Activated CD8-positive, alpha-beta memory T cell treated with anti-CD3 and anti-CD28 coated beads for 1 hour (primary cell): ENCODE measurements at places on chromosomes 2 and 18.

DNA sequence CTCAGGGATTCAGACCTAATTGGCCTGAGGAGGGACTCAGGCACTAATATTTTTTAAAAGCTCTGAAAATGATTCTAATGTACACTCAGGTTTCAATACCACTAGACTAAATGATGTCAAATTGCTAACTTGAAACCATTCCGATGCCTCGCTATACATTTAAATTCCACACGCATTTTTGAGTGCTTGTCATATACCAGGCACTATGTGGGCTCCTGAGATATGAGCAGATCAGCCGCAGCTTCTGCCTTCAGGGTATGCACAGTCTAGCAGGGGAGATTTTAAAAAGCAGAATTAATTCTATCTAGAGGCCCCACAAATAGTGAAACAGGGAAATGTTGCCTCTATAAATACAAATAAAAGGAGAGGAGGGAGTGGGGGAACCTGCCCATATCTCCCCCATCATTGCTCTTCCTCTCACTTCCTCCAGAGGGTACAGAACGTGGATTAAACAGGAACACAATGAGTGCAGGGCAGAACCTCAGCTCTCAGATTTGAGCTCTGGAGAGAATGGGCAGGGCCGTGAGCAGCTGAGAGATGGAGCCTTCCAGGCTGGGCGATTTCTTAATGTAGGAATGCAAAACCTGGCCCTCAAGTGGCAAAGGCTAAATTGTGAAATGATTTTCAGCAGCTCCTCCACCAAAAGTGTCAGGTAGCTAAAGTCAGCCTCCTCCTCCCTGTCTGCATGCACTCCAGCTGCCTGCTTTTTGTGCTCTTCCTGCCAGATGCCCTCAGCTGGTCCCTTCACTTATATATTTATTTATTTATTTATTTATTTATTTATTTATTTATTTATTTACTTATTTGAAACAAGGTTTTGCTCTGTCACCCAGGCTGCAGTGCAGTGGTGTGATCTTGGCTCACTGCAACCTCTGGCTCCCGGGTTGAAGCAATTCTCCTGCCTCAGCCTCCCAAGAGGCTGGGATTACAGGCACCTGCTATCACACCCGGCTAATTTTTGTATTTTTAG is 24.6 kb upstream of the LBH start:
- no peak for DNase-seq

DNA sequence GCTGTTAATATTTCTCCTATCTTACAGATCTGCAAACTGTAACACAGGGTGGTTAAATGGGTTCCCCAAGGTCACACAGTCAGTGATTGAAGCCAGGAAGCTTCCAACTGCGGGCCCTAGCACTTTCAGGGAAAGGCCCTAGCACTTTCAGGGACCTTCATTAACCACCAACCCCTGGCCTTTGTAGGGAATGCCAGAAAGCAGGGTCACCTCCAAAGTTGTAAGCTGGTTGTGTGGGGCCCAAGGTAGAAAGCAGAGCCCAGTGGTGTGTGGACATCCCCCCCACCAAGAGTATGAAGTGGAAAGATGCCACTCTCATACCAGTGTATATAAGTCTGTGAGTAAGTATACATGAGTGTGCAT is 4.4 kb downstream of the DLX2 start:
- DNase-seq: no peak

GRCh38 chr2:152425765-152426727 is 91.1 kb downstream of the FMNL2 start:
- DNase-seq: no peak

DNA sequence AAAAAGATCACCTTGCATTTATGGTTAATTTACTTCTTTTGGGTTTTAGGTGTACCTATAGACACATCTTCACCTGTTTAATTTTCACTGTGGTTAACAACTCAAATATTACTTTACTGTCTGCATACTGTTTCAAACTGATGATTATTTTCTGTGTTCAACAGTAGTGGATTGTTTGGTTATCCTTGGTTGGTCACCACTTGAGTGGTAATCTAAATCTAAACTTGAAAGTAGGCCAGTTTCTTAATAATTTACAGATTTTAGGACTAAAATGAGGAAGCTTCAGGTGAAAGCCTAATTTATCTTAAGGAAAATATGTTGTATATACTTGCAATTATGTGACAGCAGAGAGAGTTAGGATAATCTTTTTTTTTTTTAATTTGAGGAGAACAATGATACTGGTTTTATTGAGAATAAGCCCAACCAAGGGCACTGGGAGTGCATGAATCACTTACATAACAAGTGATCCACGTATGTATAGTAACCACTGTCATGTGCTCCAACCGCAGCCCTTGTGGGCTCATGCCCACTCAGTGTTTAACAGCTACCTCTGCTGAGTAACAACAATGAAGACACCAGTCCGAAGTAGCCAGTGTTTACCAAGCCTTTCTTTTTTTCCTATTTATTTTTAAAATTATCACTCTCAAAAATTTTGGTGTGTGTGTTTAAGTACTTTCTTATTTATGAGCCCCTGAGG is 31.0 kb upstream of the WDSUB1 start:
- no peak for DNase-seq

- no peak for DNase-seq
Observed at GRCh38 chr18:46772357-46772756, 15.5 kb upstream of the ST8SIA5 start.

DNA sequence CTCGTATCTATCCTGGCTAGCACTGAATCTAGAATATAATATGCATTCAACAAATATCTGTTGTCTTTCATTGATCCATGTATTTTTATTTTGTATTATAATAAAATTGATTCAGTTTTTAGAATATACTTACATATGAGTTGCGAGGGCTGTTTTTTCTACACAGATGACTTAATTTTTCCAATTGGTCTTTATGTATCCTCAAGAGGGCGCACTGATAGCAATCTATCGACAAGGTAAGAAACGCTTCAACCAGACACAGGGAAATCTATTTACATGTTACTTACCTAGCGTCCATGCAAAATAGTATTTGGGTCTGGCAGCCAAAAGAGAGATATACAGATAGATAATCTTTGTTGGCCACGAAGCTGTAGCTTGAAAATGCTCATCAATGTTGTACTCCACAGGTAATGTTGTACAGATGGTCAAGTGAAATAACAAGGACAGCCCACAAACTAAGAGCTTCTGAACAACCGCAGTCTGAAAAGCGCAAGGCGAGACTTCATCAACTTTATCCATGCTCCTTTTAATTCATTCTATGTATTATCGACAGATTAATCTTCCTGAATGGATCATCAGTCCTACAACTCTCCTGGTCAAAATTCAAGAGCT is 35.5 kb upstream of the KIDINS220 start:
- DNase-seq: no peak

GRCh38 chr2:36489281-36489680 is 108.7 kb downstream of the FEZ2 start:
- no peak for DNase-seq

GRCh38 chr2:232795920-232796319 is 19.6 kb upstream of the KCNJ13 start:
- no peak for DNase-seq

GRCh38 chr2:107064750-107065149 is 178.8 kb upstream of the ST6GAL2 start:
- no peak for DNase-seq

DNA sequence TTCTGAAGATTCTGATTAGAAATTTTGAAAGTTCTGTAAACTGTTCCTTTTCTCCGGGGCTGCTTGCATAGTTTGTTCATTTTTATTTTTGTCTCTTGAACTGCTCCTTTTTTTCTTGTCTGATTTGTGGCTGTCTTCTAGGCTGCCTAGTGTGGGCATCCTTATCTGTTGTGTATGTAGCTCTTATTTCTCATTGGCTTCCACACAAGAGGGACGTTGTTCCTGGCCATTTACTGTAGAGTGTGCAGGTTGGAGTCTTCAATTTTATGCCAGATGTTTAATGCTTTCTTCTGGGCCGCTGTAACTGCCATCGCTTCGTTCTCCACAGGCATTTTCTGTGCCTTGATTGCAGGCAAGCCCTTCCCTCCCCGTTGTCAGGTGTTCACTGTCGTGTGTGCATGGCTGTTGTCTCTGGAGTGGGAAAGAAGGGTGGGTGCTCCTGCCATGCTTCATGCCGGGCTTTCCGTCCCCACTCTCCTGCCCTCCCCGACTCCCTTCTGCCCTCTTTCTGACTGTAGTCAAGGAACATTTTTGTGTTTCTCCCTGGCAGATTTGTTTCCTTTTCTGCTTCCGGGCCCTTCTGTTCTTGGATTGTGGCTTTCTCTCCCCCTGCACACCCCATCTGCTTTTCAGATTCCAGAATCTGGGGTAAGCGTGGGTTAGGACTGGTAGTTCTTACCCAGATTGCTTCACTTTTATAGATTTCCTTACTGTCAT is 15.5 kb downstream of the CEP192 start:
- DNase-seq: no peak

- no peak for DNase-seq
Observed at GRCh38 chr2:42223855-42224268, 54.7 kb downstream of the EML4 start.

- DNase-seq: no peak
Observed at GRCh38 chr2:180572346-180572745, 408.1 kb upstream of the UBE2E3 start.

GRCh38 chr2:190469771-190470170 is 61.6 kb downstream of the MFSD6 start:
- DNase-seq: no peak

- no peak for DNase-seq
Observed at GRCh38 chr2:184859187-184859586, 260.9 kb downstream of the ZNF804A start.

- DNase-seq: no peak
Observed at GRCh38 chr2:214604861-214605260, 194.0 kb downstream of the VWC2L start.

DNA sequence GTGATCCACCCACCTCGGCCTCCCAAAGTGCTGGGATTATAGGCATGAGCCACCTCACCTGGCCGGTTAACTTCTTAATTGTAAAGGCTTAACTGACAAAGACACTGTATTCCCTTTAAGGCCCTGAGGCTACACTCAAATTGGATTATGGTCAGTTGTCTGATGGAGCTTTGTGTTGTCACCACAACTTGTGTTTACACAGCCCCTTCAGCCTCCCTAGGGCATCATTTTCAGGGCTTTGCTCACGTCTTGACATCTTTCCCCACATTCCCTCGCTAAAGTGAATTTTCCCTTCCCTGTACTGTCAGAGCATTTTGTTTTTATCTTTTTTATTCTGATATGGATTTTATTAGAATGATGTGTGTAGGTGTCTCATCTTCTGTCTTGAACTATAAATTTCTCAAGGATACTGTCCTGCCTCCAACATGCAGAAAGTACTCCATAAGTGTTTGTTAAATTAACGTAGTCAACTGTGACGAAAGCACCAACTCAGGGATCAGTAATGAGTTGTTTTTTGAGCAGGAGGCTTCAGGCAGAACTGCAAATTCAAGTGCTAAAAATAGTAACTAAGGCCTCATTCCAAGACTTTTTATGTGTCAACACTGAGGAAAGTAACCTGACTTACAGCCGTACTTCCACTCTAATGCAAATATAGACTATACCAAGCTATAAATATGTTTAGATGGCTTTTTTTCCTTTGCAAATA is 77.1 kb upstream of the NARS1 start:
- DNase-seq: no peak

DNA sequence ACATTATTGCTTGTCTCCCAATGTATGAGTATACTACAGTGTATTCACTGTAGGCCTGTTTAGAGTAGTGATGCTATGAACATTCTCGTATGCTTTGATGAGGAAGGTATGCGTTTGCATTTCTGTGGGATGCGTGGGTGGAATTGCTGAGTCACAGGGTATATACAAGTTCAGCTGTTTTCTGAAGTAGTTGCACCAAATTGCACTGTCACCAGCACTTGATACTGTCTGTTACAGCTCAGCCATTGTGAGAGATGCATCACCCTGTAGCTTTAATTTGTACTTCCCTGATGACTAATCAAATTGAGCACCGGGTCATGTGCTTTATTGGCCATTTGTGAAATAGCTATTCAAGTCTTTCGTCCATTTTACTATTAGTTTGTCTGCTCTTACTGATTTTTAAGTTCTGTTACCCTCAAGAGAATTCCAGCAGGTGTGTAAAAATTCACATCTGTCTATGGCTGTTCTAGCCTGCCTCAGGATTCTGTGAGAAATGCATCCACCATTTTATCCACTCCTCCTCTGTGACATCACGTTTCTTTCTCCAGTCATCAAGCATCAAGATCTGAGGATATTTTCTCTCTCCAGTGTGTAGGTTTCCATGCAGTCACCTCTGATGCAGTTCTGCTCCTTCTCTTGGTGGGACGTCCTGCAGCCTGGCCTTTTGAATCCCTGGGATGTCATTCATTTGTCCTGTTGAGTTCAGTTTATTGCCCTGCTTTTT is 72.5 kb downstream of the DGKD start:
- DNase-seq: no peak

DNA sequence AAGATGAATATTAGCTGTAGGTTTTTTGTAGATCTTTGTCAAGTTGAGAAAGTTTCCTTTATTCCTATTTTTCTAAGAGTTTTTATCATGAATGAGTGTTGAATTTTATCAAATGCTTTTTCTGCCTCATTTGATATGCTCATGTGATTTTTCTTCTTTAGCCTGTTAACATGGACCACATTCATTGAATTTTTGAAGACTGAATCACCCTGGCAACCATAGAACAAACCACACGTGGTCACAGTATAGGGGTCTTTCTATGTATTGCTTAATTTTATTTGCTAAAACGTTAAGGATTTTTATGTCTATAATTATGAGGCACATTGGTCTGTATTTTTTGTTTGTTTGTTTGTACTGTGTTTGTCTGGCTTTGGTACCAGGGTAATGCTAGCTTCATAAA is 201.7 kb upstream of the CWC22 start:
- no peak for DNase-seq

- DNase-seq: no peak
Observed at GRCh38 chr18:76892832-76893231, 70.5 kb downstream of the ZNF236 start.

GRCh38 chr2:26940001-26940400 is 30.4 kb upstream of the MAPRE3 start:
- DNase-seq: no peak

GRCh38 chr2:43174368-43174916 is 52.0 kb downstream of the ZFP36L2 start:
- DNase-seq: peak; percentile 48

- DNase-seq: no peak
Observed at GRCh38 chr2:169363560-169364150, 1.3 kb upstream of the LRP2 start.

GRCh38 chr2:234247453-234248180 is 197.1 kb downstream of the SPP2 start:
- DNase-seq: no peak

DNA sequence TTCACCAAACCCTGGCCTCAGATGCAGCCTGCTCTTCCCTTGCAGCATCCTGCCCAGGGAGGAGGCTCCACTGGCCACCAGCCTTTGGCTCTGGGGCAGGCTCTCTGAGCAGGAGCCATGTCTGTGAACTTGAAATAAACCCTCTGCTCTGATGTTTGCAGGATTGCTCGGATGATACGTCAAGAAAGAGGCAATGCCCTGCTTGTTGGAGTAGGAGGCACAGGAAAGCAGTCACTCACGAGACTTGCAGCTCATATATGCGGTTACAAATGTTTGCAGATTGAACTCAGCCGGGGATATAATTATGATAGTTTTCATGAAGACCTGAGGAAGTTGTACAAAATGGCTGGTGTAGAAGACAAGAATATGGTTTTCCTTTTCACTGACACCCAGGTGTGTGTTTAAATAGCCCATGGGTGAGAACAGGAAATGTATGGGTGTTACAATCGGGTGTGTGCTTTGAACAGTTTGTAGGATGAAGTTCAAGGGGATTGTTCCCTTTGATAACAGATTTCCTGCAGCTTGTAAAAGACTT is 177.9 kb downstream of the DNAH6 start:
- no peak for DNase-seq

GRCh38 chr2:127097471-127097765 is 9.5 kb downstream of the BIN1 start:
- DNase-seq: no peak

GRCh38 chr2:33605056-33605455 is 6.0 kb upstream of the FAM98A start:
- DNase-seq: no peak
